Hepatocyte (in vitro differentiated cells): ENCODE measurements at places on chromosomes 5 and 9. TPM values are rescaled to one million over a fixed set of nuclear protein-coding genes. Genes with fewer than 3 reads are reported as not detected.
A peak's percentile ranks its signal among the peaks of the same experiment; 100 is the strongest.

DNA sequence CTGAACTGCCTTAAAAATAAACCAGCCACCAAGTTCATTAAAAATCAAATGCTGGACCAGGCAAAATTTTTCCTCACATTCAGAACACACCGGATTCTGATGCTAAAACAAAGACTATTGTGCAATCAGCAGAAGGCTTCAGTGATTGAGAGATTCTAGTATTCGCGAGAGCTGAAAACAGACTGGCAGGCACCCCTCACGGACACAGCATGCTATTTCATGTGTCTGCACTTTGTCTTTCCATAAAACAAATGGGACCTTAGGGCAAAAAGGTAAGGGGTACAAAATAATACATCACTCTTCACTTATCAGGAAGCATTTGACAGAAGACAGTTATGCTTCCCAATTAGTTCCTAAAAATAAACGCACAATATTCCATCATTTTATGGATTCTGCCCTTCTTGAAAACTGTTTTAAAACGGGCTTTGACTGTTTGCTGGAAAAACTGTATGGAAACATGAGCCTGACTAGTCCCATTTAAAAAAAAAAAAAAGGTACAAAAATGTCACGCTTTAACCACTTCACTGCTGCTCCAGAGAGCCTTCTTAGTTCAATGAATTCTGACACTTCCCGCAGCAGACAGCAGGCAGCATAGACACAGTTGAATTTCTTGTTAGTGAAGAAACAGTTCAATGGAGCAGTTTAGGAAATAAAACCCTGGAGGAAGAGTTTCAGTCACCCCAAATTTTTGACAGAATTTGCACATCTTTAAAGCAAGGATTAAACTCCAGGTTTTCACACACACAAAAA lies 99.2 kb downstream of the MED27 start:
- DNase-seq: no peak
- no peak overlapping the region for H3K27ac ChIP-seq
- H3K4me1 ChIP-seq: peaks cover 13% of the 10 kb centered on the region
- no peaks in the 10 kb centered on the region for H3K27me3 ChIP-seq
- H3K36me3 ChIP-seq: no peaks in the 10 kb centered on the region

- peaks cover 19% of the 10 kb centered on the region for H3K27me3 ChIP-seq
- H3K4me1 ChIP-seq: no peaks in the 10 kb centered on the region
- H3K27ac ChIP-seq: no peak overlapping the region
- H3K36me3 ChIP-seq: no peaks in the 10 kb centered on the region
These were observed 104.0 kb upstream of the LMX1B start for GRCh38 chr9:126509718-126510117.

- no peak overlapping the region for H3K27ac ChIP-seq
- H3K27me3 ChIP-seq: no peaks in the 10 kb centered on the region
- H3K4me3 ChIP-seq: no peak overlapping the region
- peaks cover 2% of the 10 kb centered on the region for H3K36me3 ChIP-seq
- no peak for DNase-seq
- H3K4me1 ChIP-seq: no peaks in the 10 kb centered on the region
These were observed 3.9 kb upstream of the HK3 start for GRCh38 chr5:176902911-176903664.

- no peaks in the 10 kb centered on the region for H3K27me3 ChIP-seq
- no peak overlapping the region for H3K27ac ChIP-seq
- no peak overlapping the region for H3K4me3 ChIP-seq
- no peak for DNase-seq
- no peaks in the 10 kb centered on the region for H3K36me3 ChIP-seq
These were observed 224.1 kb upstream of the ISL1 start for GRCh38 chr5:51159164-51159563.

GRCh38 chr5:113660706-113661250 lies 147.3 kb downstream of the YTHDC2 start:
- H3K4me3 ChIP-seq: no peak overlapping the region
- no peaks in the 10 kb centered on the region for H3K4me1 ChIP-seq
- H3K36me3 ChIP-seq: no peaks in the 10 kb centered on the region
- no peaks in the 10 kb centered on the region for H3K27me3 ChIP-seq
- no peak for DNase-seq

GRCh38 chr5:133029416-133029815 lies 3.1 kb upstream of the ZCCHC10 start:
- no peaks in the 10 kb centered on the region for H3K27me3 ChIP-seq
- H3K27ac ChIP-seq: peak overlapping the region; percentile 26
- no peak for DNase-seq
- no peaks in the 10 kb centered on the region for H3K36me3 ChIP-seq

DNA sequence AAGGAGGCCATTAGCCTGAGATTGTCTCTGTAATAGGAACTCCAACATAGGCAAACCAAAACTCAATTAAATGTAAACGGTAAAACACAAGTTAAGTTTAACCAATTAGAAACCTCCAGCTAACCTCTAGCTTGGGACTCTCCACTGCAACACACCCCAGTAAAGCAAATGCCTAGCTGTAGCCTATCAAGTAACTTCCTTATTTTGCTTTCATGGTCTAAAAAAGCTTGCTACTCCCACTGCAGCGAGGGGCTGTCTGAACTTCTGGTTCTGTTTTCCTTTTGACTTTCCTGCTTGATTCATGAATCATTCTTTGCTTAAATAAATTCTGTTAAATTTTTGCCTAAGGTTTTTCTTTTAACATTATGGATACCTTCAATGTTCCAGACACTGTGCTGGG lies 24.4 kb upstream of the C5orf46 start:
- H3K4me1 ChIP-seq: no peaks in the 10 kb centered on the region
- no peaks in the 10 kb centered on the region for H3K27me3 ChIP-seq
- H3K36me3 ChIP-seq: no peaks in the 10 kb centered on the region
- H3K27ac ChIP-seq: no peak overlapping the region

DNA sequence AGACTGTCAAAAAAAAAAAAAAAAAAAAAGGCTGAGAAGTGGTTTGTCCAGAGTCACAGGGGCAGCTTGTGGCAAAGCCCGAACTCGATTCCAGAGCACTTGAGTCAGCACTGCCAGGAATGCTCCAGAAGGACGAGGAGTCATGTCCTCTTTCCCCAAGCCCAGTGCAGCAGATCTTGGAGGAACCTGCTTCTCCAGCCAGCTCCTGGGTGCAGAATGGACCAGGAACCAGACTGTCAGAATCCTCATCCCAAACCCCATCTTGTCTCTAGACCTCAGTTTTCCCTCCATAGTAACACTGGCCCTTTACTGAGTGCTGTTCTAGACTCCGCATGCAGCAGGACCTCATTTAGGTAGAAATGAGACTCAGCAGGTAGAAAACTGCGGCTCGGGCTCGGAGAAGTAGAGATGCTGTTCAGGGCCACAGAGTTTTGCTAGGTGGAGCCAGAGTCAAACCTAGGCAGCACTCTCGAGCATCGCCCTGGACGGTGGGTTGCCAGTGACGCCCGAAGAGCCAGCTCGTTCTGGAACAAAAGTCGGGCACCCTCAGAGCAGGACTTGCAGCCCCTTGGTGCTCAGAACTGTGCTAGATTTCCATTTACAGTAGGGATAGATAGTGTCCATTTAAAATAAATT lies 15.4 kb downstream of the CD74 start:
- H3K4me3 ChIP-seq: no peak overlapping the region
- no peaks in the 10 kb centered on the region for H3K36me3 ChIP-seq
- no peak overlapping the region for H3K27ac ChIP-seq
- DNase-seq: no peak
- H3K4me1 ChIP-seq: no peaks in the 10 kb centered on the region

DNA sequence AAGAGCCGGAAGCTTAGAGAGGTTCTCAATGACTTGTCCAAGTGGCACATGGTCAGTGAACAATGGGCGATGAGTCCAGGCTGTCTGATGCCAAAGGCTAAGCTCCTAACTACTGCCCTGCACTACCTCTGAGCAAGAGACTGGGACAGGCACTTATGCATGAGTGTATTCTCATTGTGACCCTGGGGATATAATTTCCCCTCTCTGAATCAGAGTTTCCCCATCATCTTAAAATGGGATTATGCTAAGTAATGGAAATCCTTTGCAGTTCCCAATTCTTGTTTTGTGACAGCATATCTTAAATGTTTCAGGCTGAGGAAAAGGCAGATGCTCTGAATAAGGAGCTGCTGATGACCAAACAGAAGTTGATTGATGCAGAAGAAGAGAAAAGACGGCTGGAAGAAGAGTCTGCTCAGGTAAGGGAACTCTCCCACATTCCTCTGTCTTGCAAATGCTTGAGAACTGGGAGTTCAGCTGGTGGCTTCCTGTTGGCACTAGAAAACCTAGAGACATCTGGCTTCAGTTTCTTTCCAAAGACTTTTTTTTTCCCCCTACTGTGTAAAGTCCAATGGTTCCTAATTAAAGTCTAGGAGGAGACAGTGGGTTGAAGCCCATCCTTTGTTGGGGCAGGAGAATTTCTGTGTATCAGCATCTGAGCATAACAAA lies 64.1 kb downstream of the GPR21 start:
- peaks cover 6% of the 10 kb centered on the region for H3K4me1 ChIP-seq
- DNase-seq: no peak
- no peak overlapping the region for H3K4me3 ChIP-seq
- no peak overlapping the region for H3K27ac ChIP-seq
- no peaks in the 10 kb centered on the region for H3K36me3 ChIP-seq
- H3K27me3 ChIP-seq: no peaks in the 10 kb centered on the region

- H3K4me1 ChIP-seq: no peaks in the 10 kb centered on the region
- H3K36me3 ChIP-seq: no peaks in the 10 kb centered on the region
- peak; percentile 54 for DNase-seq
- H3K27ac ChIP-seq: no peak overlapping the region
- no peak overlapping the region for H3K4me3 ChIP-seq
- peaks cover 7% of the 10 kb centered on the region for H3K27me3 ChIP-seq
These were observed 95.1 kb downstream of the ANXA2R start for GRCh38 chr5:42944989-42945388.

DNA sequence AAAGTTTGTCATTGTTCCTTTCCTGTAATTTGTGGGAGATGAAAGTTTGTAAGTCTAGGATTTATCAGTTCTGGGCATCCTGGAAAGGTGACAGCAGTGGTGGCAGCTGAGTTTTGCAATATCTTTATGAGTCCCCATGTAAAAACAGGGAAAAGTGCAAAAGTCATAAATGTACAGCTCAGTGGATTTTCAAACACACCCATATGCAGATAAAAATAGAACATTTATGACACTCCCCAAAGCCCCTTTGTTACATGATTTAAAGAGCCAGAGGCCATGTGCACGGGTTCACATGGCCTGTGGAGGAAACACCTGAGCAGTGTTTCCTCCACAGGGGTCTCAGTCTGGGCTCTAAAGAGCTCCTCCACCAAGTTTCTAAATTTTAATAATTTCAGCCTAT lies 6.3 kb downstream of the TMEM38B start:
- no peaks in the 10 kb centered on the region for H3K27me3 ChIP-seq
- DNase-seq: no peak
- H3K4me3 ChIP-seq: no peak overlapping the region
- no peaks in the 10 kb centered on the region for H3K4me1 ChIP-seq
- no peaks in the 10 kb centered on the region for H3K36me3 ChIP-seq

- DNase-seq: peak; percentile 51
- H3K27me3 ChIP-seq: peaks cover 3% of the 10 kb centered on the region
These were observed 700.2 kb downstream of the IRX1 start for GRCh38 chr5:4295663-4296339.

- H3K27ac ChIP-seq: peak overlapping the region; percentile 46
- peak; percentile 32 for DNase-seq
- H3K4me3 ChIP-seq: no peak overlapping the region
- no peaks in the 10 kb centered on the region for H3K27me3 ChIP-seq
- H3K36me3 ChIP-seq: no peaks in the 10 kb centered on the region
- H3K4me1 ChIP-seq: peaks cover 34% of the 10 kb centered on the region
These were observed 56.5 kb downstream of the SIL1 start for GRCh38 chr5:139141446-139142204.

DNA sequence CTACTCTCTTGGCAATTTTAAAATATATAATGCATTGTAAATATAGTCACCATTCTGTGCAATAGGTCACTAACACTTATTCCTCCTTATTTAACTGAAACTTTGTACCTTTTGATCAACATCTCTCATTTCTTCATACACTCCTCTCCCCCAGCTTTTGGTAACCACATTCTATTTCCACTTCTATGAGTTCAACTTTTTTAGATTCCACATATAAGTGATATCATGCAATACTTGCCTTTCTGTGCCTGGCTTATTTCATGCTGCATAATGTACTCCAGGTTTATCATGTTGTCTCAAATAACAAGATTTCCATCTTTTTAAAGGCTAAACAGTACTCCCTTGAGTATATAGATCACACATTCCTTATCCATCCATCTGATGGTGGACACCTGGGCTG lies 188.8 kb downstream of the NXNL2 start:
- DNase-seq: no peak
- H3K27me3 ChIP-seq: no peaks in the 10 kb centered on the region
- no peaks in the 10 kb centered on the region for H3K4me1 ChIP-seq
- no peak overlapping the region for H3K4me3 ChIP-seq

GRCh38 chr5:80736730-80737129 lies 81.9 kb upstream of the DHFR start:
- no peak overlapping the region for H3K27ac ChIP-seq
- no peaks in the 10 kb centered on the region for H3K27me3 ChIP-seq
- H3K36me3 ChIP-seq: no peaks in the 10 kb centered on the region

DNA sequence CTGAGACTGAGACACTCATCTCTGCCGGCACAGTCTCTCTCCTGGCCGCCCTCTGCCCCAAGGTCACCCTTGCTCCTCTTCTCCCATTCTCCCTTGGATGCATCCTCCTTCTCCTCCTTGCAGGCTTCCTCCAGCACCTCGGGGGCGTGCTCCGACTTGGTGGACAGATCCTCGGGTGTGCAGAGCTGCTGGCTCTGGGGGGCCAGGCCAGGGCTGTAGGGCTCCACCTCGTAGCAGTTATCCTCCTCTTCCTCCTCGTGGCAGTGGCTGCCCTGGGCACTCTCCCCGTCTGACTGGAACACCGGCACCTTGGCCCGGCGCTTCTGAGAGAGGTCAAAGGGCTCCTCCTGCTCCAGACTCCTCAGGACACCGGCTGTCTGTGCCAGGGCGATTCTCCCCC lies 63.3 kb downstream of the ZNF366 start:
- DNase-seq: no peak
- no peaks in the 10 kb centered on the region for H3K4me1 ChIP-seq
- H3K27ac ChIP-seq: no peak overlapping the region
- H3K27me3 ChIP-seq: no peaks in the 10 kb centered on the region

DNA sequence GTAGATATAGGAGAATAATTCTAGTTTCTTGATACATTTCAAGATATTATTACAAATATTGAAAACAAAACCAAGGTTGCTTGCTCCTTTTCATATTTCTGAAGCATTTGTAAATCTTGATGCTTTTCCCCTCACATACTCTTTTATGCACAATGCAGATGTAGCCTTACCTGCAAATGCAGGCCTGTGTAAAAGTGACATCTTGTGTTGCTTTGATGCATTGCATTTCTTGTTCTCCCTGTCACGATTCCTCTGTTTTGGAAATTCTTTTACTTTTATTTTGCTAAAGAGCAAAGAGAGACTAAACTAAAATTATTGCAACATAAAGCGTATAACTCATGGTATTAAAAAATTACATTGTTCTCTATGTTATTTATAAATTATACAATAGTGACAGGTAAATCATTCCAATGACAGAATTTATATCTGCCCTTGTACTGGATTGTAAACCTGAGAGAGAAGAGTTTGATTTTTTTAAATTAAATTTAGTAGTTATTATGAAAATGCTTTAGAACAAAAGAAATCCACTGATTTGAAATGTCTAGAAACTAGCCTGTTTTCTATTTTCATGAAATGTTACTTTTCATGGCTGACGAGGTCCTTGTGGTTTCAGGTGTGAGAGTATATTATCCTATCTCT lies 970.0 kb downstream of the MAT2B start:
- no peaks in the 10 kb centered on the region for H3K36me3 ChIP-seq
- H3K4me1 ChIP-seq: no peaks in the 10 kb centered on the region
- H3K4me3 ChIP-seq: no peak overlapping the region
- H3K27me3 ChIP-seq: no peaks in the 10 kb centered on the region
- no peak overlapping the region for H3K27ac ChIP-seq
- peak; percentile 32 for DNase-seq

ADAMTS6 gene
- 3.4 and 5.9 TPM in 2 replicates for polyA plus RNA-seq

PCDHB6 gene
- polyA plus RNA-seq: not detected in 2 replicates

SPATA9 gene
- 0.17 and 1.2 TPM in 2 replicates for polyA plus RNA-seq

RASEF gene
- 11.1 and 13.0 TPM in 2 replicates for polyA plus RNA-seq

RORB gene
- 0.09 TPM in 1 of 2 replicates, not detected in the other for polyA plus RNA-seq

NIPAL4 gene
- 0.37 and 1.0 TPM in 2 replicates for polyA plus RNA-seq

LHX3 gene
- not detected in 2 replicates for polyA plus RNA-seq
